Activated T-helper 1 cell treated with Interleukin-2 at 50 U/mL for 16 hours (primary cell): ENCODE measurements at places on chromosomes 5 and 9.

GRCh38 chr5:103358305-103358995 is 99.9 kb downstream of the MACIR start:
- DNase-seq: no peak

- DNase-seq: no peak
Observed at GRCh38 chr9:107685901-107686300, 196.3 kb upstream of the KLF4 start.

GRCh38 chr5:157491471-157491995 is 31.5 kb downstream of the NIPAL4 start:
- no peak for DNase-seq

DNA sequence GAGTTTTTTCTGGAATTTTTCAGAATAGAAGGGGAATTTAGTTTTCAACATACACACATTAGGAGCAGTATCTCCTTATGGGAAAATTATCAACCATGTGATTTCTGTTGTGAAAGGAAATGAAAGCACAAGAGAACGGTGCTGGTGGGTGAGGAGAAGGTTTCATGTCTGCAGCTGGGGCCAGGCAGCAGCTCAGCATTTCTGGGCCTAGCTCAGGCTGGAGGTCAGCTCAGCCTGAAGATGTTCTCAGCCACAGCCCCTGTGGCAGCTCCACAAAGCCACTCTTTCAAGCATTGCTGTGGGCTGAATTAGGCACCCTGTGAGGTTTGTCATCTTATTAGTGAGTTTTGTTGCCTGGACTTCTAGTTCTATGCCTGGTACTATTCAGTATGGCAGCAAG is 90.3 kb downstream of the DIRAS2 start:
- no peak for DNase-seq

- DNase-seq: no peak
Observed at GRCh38 chr5:86626149-86626548, 8.4 kb downstream of the COX7C start.
